ENCODE measurements at places on chromosomes 12 and 14.

- DNase-seq, result peak; percentile 76
Measured at GRCh38 chr12:122203301-122204166, at the start of gene B3GNT4. Gene B3GNT4, plus strand, starts transcription at chr12:122203709. Its CDS starts 910 bp downstream, at chr12:122204619.

DNA sequence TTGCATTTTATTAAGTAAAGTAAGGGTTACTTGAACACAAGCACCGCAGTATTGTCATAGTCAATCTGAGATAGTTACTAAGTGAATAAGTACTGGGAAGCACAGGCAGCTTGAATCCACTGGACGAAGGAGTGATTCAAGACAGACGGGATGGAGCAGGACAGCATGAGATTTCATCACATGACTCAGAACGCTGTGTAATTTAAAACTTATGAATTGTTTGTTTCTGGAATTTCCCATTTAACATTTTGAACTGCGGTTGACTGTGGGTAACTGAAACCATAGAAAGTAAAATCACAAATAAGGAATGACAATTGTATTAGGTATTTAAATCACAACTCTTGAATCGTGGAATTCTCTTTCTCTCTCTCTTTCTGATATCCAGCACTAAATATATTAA lies 1630.4 kb upstream of the SEL1L start:
- DNase-seq, result no peak

- DNase-seq, result no peak
Measured at GRCh38 chr14:85296456-85297210, 233.3 kb upstream of the FLRT2 start.

DNA sequence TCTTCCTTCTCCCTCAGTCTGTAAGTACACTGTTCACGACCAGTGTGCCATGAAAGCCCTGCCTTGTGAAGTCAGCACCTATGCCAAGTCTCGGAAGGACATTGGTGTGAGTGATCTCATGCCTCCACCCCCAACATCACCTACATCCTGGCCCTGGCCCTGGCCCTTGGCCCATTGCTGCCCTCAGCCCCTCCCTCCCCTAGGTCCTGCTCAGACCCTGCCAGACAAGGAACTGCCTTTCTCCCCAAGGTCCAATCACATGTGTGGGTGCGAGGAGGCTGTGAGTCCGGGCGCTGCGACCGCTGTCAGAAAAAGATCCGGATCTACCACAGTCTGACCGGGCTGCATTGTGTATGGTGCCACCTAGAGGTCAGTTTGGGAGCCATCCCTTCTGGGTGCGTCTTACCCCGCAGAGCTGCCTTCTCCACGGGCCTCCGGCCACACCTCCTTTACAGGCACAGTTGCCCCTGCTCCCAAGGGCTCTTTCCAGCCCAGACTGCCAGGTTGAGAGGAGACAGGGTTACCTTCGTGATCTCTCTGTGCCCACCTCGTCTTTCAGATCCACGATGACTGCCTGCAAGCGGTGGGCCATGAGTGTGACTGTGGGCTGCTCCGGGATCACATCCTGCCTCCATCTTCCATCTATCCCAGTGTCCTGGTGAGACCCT lies 9.2 kb downstream of the DGKA start:
- peak; percentile 82 for DNase-seq

GRCh38 chr14:93081876-93082570 lies 33.7 kb downstream of the ITPK1 start:
- no peak for DNase-seq

- no peak for DNase-seq
Measured at GRCh38 chr14:95039993-95040348, 117.4 kb downstream of the DICER1 start.

GRCh38 chr12:13215056-13215455 lies 18.5 kb downstream of the EMP1 start:
- DNase-seq, result no peak

DNA sequence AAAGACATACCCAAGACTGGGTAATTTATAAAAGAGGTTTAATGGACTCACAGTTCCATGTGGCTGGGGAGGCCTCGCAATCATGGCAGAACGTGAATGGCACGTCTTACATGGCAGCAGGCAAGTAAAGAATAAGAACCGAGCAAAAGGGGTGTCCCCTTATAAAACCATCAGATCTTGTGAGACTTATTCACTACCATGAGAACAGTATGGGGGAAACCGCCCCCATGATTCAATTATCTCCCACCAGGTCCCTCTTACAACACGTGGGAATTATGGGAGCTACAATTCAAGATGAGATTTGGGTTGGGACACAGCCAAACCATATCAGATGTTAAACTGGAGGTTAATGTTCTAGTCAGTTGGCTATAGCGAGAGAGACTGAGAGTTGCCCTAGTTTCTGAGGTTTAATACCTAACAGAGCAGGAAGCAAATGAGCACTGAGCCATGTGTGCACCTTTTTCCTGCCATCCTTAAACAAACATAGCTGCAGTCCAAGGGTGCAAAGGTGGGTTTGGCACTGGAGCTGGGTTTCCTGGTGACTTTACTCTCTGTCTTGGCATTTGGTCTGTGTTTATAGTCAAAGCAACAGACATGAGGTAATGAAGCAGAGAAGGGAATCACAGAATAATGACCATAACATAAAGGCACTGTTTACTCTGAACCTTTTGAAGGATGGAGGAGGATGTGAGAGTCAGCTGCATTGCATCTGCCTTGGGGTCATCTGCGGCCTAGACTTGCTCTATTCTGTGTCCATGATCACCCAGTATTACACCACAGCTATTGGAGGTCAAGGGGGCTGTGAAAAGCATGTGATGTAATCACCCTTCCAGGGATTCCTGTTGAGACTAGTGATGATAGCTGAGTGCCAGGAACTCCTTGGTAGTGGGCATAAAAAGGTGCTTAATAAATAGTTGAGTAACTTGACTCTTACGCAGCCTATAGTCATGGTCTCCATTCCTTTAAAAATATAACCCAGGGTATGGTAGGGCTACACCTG lies 83.6 kb upstream of the USP44 start:
- no peak for DNase-seq

- DNase-seq, result no peak
Measured at GRCh38 chr12:2652401-2653081, 142.2 kb upstream of the FKBP4 start.

GRCh38 chr12:9606736-9607372 lies 862 bp downstream of the KLRB1 start:
- DNase-seq, result no peak
